ENCODE measurements at places on chromosomes 12 and 14.

- no peak for DNase-seq
Measured at GRCh38 chr12:5798242-5799015, 146.6 kb downstream of the ANO2 start.

DNA sequence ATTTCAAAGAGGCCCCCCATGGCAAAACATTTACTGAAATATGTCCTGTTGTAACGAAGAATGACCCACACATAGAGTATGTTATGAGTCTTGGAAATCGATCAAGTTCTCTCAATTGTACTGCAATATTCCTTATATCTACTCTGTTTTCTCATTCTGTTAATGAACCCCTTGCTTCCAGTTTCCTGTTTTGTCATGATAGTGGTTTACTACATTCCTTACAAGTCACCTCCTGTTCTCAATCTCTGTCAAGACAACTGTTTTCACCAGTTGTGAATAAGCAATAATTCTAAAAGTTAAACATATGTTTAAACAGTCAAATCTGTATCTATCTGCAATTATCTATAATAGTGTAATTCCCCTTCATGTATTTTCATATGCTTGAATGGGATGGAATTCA lies 16.4 kb upstream of the ARID2 start:
- no peak for DNase-seq

DNA sequence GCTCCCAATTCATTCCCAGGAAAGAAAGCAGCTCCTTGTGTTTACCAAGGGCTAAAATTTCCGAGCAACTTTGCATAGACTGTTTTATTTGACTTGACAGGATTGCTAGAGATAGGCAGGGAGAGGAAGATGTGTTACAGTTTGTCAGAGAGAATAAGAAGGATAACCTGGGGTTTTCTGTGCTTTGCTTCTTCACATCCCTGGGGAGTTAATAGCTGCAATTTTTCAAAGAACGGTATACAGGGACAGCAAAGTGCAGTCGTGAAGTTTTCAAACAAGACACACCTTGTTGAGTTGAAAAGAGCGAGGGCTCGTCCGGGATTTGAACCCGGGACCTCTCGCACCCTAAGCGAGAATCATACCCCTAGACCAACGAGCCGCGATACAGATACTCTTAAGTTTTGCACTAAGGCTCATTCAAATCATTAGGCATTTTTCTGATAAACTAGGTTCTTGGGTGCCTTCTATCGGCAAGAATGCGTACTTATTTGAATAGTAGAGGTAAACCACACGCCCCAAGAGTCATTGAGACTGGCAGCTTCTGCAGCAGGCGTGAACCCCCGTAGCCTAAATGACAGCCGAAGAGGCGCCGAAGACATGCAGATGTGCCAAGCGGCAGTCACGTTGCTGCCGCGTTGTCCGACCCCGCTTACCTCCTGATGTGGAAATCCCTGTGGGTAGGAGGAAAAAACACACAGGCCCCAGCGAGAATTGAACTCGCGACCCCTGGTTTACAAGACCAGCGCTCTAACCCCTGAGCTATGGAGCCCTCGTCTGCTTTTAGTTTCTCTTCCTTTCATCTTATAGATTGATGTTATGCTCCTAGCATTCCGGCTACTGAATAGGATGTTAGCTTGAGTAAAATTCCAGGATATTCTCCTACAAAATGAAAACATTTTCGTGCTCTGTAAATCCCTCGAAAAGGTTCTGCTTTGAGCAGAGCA lies 22.2 kb upstream of the RNASE12 start:
- peak; percentile 66 for DNase-seq

- DNase-seq = no peak
Measured at GRCh38 chr12:2613326-2614073, 181.3 kb upstream of the FKBP4 start.

DNA sequence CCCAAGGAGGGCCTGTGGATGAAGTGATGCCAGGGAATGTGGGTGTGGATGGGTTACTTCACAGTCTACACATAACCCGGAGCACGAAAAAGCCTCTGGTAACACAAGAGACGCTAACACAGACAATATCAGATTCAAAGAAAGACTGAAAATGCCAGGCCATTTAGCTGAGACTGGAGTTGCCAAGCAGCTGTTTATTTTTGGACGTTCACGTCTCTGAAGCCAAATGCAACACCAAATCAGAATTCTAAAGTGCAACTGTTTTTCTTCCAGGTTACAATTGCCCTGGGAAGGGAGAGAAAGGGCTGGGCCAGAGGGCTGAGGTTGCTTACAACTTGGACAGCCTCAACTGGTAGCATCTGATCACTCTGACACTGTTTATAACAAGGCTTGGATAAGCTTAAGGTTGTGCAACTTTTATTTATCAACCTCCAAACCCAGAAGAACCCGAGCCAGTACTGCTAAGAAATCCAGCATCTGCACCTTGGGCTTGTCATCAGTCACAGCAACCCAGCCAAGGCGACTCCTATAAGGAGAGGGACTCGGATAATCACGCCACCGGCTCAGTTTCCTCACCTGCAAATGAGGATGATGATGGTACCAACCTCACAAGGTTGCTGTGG lies 24.8 kb downstream of the NUAK1 start:
- no peak for DNase-seq

DNA sequence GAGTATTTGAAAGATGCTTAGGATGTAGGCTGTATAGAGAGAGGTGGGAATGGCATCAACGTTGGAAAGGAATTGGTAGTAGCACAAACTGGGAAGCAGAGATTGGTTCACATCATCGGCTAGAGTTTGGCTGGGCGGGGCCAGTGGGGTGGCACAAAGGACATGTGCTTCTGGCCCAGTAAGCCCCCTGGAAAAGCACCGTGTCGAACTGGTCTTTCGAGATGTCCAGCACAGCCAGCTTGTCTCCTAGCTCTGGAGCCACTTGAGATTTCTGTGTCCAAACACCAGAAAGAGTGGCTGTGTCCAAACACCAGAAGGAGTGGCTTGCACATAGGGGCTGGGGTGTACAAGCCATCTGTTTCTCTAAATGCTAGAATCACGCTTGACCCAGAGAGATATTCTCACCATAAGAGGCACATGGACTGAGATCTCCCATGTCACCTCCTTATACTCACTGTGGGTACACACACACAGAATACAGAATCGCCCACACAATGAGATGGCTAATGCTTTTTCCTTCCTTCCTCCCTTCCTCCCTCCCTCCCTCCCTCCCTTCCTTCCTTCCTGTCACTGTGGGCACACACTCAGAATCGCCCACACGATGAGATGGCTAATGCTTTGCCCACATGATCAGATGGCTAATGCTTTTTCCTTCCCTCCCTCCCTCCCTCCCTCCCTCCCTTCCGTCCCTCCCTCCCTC lies 41.8 kb upstream of the KCNK13 start:
- no peak for DNase-seq

DNA sequence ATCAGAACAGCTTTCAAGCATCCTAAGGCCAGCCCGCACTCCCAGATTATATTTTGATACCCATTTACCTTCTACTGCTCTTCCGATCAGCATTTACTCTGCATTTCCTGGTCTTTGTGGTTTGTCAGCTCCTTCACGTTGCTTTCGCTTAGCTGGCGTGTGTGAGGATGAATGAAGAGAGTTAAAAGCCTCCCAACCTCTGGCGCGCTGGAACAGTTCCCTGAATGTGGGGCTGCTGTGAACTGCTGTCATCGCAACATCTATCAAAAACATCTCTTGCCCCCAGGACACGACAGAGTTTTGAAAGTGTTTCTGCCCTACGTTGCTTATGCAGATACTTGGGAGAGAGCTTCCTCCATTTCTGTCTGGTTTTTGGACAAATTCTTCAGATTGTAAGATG lies 129.2 kb downstream of the KCNA5 start:
- DNase-seq = no peak

- no peak for DNase-seq
Measured at GRCh38 chr12:108131657-108132126, 2.6 kb downstream of the WSCD2 start.

DNA sequence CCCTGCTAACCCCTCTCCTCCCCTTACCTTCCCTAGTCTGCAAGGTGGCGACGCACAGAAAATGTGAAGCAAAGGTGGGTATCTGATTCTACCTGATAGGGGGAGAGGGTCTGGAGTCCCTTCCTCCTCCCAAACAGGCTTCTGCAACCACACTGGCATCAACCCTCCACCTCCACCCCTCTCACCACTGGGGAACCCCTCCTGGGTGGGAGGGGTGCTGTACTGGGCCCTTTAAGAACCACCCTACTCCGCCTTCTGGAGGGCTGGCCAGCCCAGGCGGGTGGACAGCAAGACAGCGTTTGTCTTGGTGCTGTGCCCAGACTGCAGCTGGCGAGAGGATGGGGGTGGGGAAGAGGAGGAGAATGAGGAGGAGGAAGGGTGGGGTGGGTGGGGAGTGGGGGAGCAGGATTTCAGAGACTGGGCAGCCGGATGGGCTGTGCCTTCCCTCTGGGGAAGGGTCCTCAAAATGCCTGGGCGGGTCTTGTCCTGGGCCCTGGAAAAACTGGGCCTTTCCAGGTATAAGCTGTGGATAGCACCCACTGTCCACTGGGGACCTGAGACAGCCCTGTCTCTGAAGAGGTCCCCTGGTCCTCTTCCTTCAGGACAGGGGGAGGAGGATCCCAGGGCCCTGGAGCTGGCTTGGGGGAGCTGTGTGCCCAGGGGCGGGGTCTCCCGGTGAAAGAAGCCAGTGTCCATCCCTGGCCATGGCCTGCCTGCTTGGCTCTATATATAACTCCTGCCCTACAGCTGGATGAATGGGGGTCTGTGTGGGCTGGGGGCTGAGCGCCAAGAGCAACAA lies 2.8 kb downstream of the TNS2 start:
- DNase-seq = no peak

DNA sequence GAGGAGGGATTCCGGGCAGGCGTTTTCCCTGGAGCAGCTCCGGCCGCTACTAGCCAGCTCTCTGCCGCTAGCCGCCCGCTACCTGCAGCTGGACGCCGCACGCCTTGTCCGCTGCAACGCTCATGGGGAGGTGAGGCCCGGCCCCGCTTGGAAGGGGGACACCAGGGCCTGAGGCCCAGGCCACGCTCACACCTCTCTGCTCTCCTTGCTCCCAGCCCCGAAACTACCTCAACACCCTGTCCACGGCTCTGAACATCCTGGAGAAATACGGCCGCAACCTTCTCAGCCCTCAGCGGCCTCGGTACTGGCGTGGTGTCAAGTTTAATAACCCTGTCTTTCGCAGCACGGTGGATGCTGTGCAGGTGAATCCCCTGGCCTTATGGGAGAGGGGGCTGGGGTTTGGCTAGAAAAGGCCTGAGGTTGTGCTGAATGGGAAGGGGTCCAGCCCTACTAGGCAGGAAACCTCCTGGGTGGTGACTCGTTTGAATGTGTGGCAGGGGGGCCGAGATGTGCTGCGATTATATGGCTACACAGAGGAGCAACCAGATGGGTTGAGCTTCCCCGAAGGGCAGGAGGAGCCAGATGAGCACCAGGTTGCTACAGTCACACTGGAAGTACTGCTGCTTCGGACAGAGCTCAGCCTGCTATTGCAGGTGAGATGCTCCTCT lies 597 bp downstream of the RNF31 start:
- no peak for DNase-seq

- DNase-seq = no peak
Measured at GRCh38 chr12:109377139-109377685, 29.5 kb downstream of the MYO1H start.

DNA sequence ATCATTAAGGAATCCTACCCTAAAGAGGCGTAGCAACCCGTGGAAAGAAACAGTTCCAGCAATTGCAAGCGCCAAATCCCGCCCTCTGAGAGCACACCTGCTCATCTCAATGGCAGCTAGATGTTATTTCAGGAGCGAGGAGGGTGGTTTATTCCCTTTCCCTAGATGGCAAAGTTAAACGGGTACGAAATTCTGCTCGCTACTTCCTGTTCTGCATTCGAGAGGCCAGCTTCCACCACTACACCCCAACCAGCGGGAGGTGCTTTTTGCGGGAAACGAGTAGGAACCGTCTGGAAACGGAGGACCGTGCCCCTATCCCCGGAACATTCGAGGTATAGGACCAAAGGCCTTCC lies 536 bp downstream of the VPS29 start:
- no peak for DNase-seq

DNA sequence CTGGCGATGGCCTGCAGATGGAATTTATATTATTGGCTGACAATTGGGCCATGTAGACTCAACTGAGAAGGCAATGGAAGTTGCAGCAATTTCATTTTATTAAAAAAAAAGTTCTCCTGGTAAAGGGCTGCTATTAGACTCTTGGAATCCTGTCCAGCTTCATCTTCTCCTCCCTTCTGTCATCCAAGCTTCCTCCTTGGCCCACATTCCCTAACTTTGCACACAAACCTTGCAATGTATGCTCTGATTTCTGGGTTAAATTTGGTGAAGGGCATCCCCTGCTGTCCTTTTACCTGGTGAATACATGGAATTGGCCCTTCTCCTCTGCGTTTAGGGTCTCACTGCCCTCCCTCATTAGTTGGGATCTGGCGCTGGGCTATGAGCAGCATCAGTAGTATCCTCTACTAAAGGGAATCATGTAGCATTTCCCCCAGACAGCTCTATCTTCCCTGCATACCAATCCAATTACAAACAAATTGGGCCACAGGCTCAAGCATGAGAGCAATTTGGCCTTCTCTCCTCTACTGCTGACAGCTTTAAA lies 336.9 kb downstream of the BMP4 start:
- no peak for DNase-seq

GRCh38 chr12:53486736-53487487 lies 12.3 kb downstream of the MAP3K12 start:
- DNase-seq = no peak

DNA sequence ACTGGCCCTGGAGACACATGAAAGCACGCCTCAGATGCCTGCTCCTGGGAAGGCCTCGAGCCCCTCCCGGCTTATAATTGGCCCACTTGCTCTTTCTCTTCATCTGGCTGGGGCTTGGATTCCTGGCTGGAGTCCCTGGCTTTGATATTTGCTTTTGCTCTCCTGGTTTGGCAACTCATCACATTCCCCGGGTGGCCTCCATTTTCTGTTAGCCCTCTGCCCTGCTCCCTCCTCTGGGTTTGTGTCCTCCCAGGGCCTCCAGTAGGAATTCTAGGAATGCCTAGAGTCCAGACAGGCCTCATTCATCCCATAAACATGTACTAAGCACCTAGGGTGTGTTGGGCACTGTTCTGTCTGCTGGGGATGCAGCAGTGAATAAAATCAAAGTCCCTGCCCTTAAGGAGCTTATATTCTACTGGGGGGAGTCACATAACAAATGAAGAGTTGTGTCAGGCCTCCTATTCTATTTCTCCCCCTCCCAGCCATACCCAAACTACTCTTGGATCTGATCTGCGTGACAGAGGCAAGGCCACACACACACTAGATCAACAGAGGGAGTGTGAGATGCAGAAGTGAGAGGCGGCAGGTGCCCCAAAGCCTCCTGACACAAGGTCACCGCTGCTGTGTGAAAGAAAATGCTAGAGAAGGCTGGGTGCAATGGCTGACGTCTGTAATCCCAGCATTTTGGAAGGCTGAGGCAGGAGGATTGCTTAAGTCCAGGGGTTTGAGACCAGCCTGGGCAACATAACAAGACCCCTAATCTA lies 21.3 kb upstream of the TSPAN9 start:
- no peak for DNase-seq

All from T-helper 9 cell (primary cell).